KG1 (cell line): ENCODE measurements at places on chromosomes 13 and 19.

DNA sequence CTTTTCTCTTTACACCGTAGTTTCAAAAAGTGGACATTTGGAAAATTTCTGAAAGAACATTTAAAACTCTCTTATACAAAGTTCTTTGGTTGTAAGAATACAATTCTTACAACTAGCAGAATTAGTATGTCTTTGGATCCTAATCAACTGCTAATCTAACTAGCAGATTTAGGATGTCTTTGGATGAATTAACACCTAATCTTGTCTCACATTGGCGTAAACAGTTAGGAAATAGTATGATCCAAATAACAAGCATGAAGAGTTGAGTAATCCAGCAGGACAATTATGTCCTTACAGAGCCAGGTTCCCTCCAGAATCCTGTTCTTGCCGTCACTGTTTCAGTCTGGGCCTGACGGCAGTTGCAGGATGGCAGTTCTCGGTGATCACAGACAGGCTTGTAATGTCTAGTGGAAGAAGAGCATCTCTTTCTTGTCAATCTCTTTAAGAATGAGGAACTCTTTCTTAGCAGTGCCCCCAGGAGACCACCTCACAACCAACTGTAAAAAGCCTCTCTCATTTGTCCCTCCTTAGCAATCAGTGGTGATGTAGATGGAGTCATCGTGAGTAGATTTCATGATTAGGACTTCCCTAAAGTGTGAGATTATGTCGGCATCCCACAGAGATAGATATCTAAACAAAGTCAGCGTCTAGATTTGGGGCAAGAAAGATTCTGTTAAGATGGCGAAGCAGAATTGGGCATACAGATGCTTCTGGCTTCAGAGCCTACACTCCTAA is 5.7 kb upstream of the TNFSF13B start:
- no peak for DNase-seq

DNA sequence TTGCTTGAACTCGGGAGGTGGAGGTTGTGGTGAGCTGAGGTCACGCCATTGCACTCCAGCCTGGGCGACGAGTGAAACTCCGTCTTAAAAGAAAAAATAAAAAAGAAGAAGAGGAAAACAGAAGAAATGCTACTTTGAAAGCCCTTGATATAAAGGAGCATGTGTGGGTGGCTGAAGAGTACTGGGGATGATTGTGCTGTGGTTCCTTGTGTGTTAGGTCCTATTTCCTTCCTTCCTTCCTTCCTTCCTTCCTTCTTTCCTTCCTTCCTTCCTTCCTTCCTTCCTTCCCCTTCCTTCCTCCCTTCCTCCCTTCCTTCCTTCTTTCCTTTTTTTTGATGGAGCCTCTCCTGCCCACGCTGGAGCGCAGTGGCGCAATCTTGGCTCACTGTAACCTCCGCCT is 14.3 kb downstream of the WDR88 start:
- no peak for DNase-seq

GRCh38 chr13:102974317-102975087 is 91.7 kb downstream of the SLC10A2 start:
- no peak for DNase-seq

GRCh38 chr13:77056382-77056781 is 29.4 kb upstream of the FBXL3 start:
- no peak for DNase-seq

- DNase-seq, result no peak
Measured at GRCh38 chr19:28508666-28509065, 704.3 kb downstream of the UQCRFS1 start.

DNA sequence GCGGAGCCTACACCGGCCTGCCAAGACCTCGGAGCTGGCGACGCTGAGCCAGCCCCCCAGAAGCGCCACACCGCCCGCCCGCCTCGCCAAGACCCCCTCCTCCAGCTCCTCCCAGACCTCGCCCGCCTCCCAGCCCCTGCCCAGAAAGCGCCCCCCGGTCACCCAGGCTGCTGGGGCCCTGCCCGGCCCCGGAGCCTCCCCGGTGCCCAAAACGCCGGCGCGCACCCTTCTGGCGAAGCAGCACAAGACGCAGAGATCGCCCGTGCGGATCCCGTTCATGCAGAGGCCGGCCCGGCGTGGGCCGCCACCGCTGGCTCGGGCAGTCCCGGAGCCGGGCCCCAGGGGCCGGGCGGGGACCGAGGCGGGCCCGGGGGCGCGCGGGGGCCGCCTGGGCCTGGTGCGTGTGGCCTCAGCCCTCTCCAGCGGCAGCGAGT is 10.2 kb downstream of the C19orf25 start:
- no peak for DNase-seq
